ENCODE measurements at places on chromosomes 16 and 17. TPM values are rescaled to one million over a fixed set of nuclear protein-coding genes. Genes with fewer than 3 reads are reported as not detected.

The RPAIN gene
- 37.0 TPM for total RNA-seq

GRCh38 chr17:17876959-17877528 lies 40.3 kb upstream of the SREBF1 start:
- DNase-seq: no peak

GRCh38 chr16:75096656-75097055 lies 19.9 kb downstream of the LDHD start:
- no peak for DNase-seq

The IKZF3 gene
- 2.3 TPM for total RNA-seq

The TTYH2 gene
- total RNA-seq: 2.4 TPM

Measured in liver (tissue), 10 donors.